ENCODE measurements at places on chromosomes 2 and 18.

DNA sequence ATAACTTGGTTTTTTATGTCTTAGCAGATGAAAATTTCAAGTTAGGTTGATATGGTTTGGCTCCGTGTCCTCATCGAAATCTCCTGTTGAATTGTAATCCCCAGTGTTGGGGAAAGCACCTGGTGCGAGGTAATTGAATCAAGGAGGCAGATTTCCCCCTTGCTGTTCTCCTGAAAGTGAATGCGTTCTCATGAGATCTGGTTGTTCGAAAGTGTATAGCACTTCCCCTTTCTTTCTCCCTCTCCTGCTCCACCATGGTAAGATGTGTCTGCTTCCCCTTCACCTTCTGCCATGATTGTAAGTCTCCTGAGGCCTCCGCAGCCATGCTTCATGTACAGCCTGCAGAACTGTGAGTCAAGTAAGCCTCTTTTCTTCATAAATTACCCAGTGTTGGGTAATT lies 242.1 kb upstream of the TNP1 start:
- no peak for DNase-seq

GRCh38 chr2:110120171-110121051 lies 4.8 kb upstream of the MALL start:
- no peak for DNase-seq

DNA sequence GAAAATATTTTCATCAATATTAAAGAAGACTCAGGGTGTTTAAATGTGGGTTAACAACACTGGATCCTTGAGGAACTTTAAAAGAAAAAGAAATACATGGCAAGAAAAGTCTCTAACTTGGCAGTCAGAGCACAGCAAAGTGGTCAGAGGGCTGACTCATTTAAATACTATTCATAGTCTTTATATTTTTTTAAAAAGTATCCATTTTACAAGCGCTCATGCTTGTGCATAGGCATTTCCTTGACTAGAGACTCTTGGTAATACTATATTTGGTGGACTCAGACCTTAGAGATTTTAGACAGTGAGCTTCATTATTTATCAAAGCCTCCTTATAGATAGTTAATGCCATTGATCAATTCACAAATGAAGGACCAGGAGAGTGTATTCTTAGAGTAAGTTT lies 110.2 kb downstream of the ABCA12 start:
- no peak for DNase-seq

DNA sequence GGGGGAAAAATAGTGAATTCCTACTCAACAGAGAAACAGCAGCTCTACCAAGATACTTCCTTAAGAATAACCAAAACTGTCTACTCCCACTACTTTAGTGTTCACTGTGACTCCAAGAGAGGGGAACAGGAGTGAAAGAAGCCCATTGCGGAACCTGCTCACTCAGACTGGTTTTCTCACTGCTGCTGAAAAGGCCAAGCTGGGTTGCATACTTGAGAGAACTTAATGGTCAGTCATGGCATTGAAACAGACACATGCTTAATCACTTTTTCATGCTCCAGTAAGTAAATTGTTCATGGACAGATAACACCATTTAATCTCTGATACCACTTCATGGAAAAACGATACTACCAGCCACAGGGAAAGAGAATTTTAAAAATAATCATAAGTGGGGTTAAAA lies 35.7 kb upstream of the SLC8A1 start:
- no peak for DNase-seq

DNA sequence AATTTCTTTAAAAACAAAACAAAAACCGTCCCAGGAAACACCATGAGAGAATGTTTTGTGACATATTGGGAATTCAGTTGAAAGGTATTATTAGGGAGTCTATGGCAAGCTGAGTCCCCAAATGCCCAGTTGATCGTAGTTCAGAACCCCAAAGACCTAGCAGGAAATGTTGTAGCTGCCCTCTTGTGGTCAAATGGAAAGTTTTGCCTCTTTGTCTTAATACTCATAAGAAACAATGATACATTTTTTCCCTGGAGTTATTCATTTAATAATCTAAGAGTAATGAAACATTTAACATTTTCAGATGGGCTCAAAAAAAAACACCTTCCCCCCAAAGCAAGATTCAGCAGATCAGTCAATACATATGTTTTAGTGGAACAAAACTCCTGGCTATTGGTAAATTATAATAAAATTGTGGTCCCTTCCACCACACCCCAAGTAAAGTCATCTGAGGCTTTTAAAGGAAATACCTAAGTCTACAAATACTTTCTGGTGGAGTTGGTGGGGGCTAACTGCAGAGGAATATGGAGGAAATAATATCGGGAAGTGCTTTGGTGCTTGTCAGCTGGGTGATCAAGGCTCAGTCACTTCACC lies 37.8 kb upstream of the EFEMP1 start:
- no peak for DNase-seq

DNA sequence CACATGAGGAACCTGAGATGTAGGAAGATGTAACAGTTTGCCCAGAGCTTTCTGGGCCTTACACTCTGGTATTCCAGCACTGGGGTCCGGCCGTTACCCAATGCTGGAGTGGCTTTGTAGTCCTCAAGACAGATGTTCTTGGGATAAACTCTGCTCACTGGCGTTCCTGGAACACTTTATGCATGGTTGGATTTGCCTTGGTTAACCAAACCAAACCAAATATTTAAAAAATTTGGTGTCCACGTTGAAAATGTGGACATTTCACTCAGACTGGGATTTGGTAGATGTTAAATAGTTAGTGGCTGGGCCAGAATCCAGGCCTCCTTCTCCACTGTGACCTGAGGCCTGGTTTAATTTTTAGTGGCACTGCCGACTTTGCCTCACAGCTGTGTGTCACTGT lies 81.5 kb downstream of the ACOXL start:
- no peak for DNase-seq
